Aorta (tissue), 5 donors: ENCODE measurements at places on chromosomes 7 and 10. TPM values are rescaled to one million over a fixed set of nuclear protein-coding genes. Genes with fewer than 3 reads are reported as not detected.

The UBTD1 gene
- total RNA-seq: 15.8 TPM

The AGMO gene
- total RNA-seq: 1.3 TPM

The BTBD16 gene
- total RNA-seq: 1.2 TPM

The PRPS1L1 gene
- not detected for total RNA-seq

The ZNF425 gene
- total RNA-seq: 1.3 TPM

The GBX1 gene
- total RNA-seq: not detected

The TUBB8 gene
- total RNA-seq: not detected

The AUTS2 gene
- 89.1 TPM for total RNA-seq

The TRIL gene
- total RNA-seq: 7.0 TPM

The FAM149B1 gene
- 20.0 TPM for total RNA-seq

The PRKG1 gene
- 153 TPM for total RNA-seq

DNA sequence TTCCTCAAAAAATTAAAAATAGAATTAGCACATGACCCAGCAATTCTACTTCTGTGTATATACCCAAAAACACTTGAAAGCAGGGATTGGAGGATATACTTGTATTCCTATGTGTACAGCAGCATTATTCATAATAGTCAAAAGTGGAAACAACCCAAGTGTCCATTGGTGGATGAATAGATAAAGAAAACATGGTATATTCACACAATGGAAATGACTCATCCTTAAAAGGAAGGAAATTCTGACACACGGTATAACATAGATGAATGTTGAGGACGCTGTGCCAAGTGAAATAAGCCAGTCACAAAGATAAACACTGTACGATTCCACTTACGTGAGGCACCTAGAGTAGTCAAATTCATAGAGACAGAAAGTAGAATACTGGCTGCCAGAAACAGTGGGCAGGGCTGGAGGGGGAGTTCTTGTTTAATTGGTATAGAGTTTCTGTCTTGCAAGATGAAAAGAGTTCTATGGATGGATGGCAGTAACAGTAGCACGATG, 26.6 kb upstream of the KAT6B start:
- no peak for DNase-seq

GRCh38 chr7:29163854-29164253, 17.5 kb upstream of the CPVL start:
- DNase-seq: no peak

DNA sequence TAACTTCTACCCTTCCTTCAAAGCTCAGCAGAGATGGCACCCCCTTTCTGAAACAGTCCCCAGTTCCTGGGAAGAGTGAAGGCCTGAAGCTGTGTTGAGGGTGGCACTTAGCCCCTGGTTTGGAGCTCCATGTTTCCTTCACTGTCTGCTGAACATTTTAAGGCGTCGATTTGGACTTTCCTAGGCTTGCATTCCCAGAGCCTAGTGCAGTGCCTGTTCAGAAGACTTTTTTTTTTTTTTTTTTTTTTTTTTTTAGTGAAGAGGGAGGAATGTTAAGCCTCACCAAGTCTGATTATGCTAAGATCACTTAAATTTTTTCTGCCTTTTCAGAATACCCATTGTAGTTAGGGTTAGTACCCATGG, 97.0 kb downstream of the PFKFB3 start:
- DNase-seq: no peak

DNA sequence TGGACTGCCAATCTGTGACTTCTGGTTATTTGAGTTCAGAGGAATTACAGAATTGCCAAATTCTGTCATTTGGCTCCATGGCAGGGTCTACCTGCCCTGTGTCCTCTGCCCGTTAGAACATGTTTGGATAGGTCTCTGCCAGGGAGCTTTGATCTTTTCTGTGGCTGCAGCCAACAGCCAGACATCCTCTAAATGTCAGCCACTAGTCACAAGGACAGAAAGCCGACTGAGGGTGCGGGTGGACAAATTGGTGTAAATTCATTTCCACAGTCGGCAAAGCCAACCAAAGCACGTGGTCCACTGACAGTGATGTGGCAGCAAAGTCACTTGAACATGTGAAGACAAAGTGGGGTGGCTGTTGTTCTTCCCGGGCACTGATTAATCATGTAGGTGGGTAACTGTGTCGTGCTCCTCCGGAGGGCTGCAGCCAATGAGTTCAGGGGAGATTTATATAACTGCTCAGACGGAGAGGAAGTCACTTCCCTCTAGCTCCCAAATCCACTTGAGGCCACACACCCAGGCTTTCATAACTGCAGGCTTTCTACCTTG, 26.7 kb upstream of the CAMK1D start:
- peak; percentile 19 for DNase-seq

- no peak for DNase-seq
Measured at GRCh38 chr7:38374507-38374906, 101.1 kb upstream of the TARP start.

DNA sequence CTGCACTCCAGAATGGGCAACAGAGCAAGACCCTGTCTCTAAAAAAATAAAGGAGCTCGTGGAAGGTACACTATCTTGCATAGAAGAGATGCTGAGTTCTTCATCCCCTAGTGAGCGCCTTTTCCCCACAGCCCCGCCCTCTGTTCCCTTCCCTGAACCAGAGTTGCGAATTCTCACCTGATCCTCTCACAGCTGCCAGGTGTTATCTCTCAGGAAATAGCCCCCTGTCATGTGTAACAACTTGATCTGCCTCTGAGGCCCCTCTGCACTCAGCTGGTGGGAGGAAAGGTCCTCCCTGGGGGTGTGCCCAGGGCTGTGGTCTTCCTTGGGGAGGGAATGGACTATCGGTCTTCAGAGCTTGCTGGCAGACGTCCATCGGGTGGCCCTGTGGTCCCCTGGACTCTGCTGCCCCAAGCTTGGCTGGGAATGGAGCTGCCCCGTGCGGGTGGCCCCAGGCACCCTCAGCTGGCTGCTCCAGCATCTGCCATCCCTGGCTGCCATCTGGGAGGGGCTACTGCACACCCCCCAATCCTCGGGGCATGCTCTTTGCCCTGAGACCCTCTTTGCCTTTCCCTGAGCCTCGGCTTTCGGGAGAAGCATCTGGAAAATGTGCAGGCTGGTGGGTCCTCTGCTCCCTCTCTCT, 21.7 kb upstream of the BNIP3 start:
- no peak for DNase-seq

DNA sequence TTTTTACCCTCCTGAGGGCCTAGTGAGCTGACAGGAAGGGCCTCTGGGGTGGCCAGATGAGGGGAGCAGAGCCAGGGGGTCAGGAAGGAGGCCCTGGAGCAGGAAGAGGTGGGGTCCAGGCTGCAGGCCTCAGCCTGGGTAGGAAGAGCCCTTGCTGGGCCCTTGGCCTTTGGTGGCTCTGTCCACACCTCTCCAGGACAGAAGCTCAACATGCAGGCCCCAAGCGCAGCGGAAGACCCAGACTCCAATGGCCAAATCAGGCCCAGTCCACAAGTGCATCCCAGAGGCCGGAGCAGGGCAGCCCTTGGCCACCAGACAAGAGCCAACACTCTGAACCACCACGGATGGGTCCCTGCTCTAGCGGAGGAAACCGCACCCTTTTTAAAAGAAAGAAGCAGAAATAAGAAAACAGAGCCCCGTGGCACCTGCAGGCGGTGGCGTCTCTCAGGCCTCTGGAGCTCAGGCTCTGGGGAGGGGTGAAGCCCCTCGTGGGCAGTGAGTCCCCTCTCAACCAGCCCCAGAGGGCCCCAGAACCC, 52.8 kb downstream of the FOXL3 start:
- no peak for DNase-seq

GRCh38 chr7:88545663-88546062, 213.8 kb upstream of the ZNF804B start:
- DNase-seq: no peak

- no peak for DNase-seq
Measured at GRCh38 chr7:88111954-88112471, 107.8 kb downstream of the SRI start.

DNA sequence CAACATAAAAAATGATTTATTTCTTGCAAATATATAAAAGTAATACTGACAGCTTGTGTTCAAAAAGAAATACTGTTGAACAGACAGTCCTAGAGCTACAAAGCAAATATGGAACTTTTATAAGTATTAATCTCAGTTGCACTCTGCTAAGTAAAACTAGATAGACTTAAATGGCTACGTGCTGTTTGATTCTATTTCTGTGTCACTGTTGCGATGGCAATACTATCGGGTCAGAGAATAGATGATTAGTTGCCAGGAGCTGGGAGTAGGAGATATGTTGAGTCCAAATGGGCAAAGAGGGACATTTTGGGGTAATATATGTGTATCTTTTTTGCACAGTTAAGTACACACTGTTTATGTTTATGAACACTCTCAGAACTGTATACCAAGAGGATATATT, 41.1 kb upstream of the VWDE start:
- DNase-seq: no peak

GRCh38 chr10:29389493-29389892, 100.6 kb downstream of the LYZL1 start:
- DNase-seq: no peak

- DNase-seq: no peak
Measured at GRCh38 chr10:11647676-11648075, 36.2 kb upstream of the USP6NL start.

- DNase-seq: no peak
Measured at GRCh38 chr7:157499121-157499834, 162.5 kb downstream of the DNAJB6 start.

DNA sequence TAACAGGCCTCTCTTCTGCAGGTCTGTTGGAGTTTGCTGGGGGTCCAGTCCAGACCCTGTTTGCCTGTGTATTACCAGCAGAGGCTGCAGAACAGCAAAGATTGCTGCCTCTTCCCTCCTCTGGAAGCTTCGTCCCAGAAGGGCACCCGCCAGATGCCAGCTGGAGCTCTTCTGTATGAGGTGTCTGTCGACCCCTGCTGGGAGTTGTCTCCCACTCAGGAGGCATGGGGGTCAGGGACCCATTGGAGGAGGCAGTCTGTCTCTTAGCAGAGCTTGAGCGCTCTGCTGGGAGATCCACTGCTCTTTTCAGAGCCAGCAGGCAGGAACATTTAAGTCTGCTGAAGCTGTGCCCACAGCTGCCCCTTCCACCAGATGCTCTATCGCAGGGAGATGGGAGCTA, 361.1 kb upstream of the NRP1 start:
- DNase-seq: no peak

DNA sequence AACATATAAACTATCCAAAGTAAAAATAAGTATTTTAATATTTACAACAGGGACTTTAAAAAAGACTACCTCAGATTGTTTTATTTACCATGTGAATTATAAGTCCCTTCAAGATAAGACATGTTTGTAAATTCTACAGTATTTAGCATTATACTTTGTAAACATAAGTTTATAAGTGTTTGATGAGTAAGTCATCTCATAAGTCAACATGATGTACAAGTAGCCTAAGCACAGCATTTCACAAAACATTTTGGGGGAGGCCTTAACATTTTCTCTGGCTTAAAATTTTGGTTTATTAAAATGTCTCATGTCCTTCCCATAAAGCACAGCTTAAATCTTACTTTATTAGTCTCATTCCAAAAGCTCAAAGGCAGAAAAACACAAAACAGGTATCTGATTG, 15.4 kb downstream of the EPC1 start:
- DNase-seq: no peak

DNA sequence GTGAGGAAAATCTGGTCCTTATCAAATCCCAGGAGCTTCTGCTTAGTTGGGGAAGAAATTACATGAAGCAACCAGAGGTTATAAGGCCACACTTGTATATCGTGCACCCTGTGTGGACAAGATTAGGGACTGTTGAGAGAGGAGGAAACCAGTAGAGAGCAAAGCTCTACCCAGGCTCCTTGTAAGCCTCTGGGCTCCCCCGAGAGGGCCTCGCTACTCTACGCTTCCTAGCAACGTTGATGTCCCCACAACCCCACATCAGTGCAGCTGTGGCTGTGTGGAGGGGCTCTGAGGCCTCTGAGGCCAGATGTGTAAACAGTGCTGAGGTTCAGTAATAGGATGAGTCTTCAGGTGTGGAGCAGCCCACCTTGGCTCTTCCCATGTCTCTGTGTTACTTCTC, 16.0 kb downstream of the HIF1AN start:
- peak; percentile 46 for DNase-seq

DNA sequence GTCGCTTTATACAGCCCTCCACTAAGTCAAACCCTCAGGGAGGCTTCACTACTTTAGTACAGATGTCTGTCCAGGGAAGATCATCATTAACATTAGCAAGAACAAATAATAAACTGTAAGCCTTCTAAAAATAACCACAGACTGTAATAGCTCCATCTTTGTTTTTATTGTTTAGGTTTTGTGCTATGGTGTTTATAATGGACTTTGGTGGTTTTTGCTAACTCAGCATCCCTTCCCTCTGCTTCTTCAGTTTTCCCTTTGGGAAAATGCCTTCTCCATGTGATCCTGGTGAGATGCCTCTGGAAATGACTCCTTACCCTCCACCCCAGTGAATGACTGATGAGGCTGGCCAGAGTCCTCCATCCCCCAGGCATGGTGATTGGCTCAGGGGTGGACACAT, 131.3 kb downstream of the ICA1 start:
- no peak for DNase-seq
